Stimulated activated CD4-positive, alpha-beta T cell treated with anti-CD3 and anti-CD28 coated beads, Interleukin-4, amount 100 ng/mL, for 1 hour (primary cell): ENCODE measurements at places on chromosomes 2 and 18.

- no peak for DNase-seq
These were observed 162.6 kb downstream of the SS18 start for GRCh38 chr18:25927830-25928229.

- DNase-seq = no peak
These were observed 55.2 kb downstream of the ADCYAP1 start for GRCh38 chr18:959854-960253.

DNA sequence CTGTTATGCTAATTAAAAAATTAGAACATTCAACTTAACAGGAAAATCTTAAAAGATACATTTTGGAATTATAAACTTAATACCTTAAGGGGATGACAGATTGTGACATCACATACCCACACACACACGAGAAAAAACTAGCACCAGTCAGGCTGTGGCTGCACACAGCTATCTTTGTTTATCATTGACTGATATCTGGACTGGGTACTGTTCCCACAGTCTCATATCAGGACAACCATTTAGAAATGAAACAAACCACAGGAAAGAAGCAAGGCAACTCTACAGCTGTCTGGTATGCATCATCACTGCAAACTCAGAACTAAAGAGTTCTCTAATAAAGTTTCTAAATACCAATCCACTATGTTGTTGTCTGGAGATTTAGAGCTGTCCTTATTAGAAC lies 210.9 kb upstream of the SMAD7 start:
- peak; percentile 2 for DNase-seq

DNA sequence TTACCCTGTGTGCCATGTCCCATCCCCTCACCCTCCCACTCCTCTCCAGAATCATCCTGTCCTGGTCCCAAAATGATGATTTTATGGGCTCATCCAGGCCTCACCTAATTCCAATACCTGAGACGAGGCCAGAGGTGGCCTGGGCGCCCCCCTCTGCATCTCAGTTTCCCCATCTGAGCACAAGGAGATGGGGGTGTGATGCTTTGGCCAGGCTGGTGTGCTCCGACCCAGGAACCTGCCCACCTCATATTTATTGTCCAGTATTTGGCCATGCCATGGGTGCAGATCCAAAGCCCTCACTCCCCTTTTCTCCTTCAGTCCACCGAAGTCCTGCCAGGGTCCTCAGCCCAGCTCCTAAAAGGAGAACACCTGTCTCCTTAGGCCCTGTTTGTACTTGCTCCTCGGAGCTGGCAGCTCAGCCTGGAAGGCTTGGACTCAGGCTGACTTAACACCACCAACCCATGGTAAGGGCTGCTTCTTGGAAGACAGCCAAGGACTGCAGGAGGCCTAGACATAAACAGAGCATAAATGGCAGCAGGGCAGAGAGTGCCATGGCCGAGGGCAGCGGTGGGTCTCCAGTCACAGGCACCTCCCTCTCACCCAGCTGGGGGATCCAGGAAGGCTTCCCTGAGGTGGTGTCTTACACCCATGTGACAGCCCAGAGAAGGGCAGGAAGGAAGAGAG lies 3.6 kb downstream of the TEX51 start:
- DNase-seq = no peak

DNA sequence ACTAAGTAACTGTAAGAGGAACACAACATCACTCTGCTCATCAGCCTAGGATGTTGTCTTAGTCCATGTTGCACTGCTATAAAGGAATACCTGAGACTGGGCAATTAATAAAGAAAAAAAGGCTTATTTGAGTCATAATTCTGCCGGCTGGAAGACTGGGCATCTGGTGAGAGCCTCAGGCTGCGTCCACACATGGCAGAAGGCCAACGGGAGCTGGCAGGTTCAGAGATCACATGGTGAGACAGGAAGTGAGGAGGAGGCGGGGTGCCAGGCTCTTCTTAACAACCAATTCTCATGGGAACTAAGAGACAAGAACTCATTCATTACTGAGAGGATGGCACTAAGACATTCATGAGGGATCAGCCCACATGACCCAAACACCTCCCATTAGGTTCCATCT lies 46.8 kb downstream of the EPG5 start:
- DNase-seq = no peak

DNA sequence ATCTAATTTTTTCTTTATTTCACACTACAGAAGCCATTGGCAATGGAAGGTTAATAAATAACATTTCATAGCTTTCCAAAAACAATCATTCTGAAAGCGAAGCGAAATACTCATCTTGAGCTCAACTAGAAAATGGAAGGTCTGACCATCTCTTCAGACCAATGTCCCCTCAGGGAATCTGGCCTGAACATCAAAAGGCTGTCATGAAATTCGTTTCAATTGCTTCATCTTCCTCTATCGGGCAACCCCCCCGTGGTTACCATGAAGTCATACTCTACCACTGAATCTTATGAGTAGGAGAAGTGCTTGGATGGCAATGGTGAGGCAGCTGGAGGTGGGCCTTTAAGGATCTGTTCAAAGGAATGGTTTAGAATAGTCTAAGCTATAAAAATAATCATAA lies 22.9 kb upstream of the CYTIP start:
- DNase-seq = no peak

GRCh38 chr18:58195278-58195765 lies 151.3 kb downstream of the NEDD4L start:
- DNase-seq = peak; percentile 20

- DNase-seq = no peak
These were observed 128.2 kb downstream of the KCNH7 start for GRCh38 chr2:162710287-162710890.

- no peak for DNase-seq
These were observed 11.5 kb upstream of the KYNU start for GRCh38 chr2:142865924-142866323.

- DNase-seq = no peak
These were observed 74.0 kb upstream of the MSH6 start for GRCh38 chr2:47708801-47709499.

DNA sequence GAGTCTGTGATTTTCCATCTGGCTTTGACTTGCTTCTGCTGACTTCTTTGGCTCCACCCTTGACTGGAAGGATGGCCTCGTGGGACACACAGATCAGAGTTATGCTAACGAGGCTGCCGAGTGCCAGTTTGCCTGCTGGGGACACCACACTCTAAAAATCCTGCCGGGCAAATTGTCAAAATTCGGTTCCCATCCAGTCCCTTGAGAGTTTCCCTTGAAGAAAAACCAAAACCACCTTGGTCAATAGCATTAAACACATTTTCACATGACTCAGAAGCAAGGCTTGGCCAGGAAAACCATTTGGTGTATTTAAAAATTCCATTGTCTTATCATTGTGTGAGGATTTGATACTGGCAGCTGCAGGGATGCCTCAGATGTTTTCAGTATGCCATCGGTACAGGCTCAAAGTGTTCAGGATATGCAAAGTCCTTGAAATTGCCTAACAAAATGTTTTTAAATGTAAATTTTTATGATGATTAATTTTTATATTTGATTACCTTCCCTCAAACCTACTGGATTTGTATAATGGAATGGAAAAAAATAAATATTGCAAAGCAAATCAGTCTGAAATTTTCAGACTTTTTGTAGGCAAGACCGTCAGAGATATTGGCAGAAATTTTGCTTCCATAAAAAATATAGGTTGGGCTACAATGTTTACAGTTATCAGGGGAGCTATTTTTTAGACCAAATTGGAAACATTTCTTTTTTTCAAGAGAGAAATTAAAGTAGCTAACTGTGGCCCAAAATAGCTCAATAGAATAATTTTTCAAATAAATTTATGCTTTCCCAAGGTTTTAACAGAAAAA lies 41.6 kb downstream of the KCNE4 start:
- no peak for DNase-seq

DNA sequence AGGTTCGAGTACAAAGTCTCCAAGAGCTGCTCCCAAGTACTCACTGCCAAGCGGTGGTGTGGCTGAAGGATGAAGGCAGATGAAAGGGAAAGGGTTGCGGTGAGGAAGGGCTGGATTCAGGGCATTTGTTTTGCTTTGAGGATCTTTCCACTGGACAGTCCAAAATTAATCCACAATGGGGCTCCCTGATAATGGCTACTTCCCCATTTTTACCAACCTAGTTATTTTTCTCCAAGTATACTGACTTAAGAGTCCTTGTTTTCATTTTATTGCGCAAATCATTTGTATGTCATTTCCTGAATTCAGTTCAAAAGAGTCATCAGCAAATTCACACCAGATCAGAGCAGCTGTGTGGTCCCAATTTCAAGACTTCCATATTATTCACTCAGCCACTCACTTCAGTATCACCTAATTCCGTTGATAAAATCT lies 464 bp upstream of the SESTD1 start:
- no peak for DNase-seq

DNA sequence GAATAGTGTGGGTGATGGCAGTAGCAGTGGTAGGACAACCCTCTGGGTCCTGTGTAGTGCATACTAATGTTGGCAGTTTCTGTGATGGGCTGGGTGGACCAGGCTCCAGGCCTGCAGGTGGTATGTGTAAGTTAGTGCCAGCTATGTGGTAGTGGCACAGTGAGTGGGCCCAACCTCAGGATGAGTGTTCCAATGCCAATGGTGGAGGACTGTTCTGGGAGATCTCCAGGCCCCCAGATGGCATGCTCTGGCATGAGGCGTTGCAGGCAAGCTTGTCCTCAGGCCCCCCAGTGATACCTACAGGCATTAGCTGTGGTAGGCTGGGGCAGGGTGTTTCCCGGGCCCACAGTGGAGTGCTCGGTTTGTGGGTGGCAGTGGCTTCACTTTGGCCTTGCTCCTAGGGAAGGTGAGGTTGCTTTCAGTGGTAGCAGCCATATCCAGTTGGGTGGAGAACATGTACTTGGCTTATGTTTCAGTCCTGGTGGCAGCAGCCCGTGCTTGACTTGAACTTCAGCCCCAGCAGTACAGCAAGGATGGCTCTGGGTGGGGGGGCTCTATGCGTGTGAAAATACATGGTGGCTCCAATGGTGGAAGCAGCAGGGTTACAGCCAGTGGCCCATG lies 32.4 kb downstream of the TEX51 start:
- no peak for DNase-seq

- no peak for DNase-seq
These were observed 71.5 kb upstream of the HNMT start for GRCh38 chr2:137892739-137893138.

DNA sequence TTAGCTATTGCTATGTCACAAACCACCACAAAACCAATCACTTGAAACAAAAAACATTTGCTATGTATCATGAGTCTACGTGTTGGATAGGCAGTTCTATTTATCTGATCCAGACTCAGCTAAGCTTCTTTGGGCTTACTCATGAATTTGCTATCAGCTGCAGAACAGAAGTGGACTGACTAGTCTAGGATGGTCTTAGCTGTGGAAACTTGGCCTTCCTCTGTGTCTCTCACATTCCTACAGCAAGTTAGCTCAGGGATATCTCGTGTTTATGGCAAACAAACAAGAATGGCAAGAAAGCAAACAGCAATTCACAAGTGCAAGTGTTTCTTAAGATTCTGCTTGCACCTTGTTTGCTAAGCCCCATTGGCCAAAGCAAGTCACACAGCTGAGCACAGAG lies 288.0 kb upstream of the TNP1 start:
- no peak for DNase-seq

DNA sequence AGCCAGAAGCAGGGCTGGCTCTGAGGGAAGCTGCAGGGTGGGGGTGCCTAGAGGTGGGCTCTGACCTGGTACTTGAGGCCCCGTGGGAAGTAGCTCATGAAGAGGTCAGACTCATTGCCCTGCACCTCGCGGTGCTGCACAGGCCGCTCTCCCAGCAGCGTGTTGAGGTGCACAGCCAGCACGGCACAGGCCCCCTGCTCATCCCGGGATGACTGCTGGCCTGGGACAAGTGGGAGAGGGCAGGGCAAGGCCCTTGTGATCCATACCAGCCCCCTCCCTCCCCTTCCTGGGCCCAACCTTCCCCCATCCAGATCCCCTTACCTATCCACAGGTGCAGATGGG lies 8.7 kb downstream of the CAPG start:
- no peak for DNase-seq

DNA sequence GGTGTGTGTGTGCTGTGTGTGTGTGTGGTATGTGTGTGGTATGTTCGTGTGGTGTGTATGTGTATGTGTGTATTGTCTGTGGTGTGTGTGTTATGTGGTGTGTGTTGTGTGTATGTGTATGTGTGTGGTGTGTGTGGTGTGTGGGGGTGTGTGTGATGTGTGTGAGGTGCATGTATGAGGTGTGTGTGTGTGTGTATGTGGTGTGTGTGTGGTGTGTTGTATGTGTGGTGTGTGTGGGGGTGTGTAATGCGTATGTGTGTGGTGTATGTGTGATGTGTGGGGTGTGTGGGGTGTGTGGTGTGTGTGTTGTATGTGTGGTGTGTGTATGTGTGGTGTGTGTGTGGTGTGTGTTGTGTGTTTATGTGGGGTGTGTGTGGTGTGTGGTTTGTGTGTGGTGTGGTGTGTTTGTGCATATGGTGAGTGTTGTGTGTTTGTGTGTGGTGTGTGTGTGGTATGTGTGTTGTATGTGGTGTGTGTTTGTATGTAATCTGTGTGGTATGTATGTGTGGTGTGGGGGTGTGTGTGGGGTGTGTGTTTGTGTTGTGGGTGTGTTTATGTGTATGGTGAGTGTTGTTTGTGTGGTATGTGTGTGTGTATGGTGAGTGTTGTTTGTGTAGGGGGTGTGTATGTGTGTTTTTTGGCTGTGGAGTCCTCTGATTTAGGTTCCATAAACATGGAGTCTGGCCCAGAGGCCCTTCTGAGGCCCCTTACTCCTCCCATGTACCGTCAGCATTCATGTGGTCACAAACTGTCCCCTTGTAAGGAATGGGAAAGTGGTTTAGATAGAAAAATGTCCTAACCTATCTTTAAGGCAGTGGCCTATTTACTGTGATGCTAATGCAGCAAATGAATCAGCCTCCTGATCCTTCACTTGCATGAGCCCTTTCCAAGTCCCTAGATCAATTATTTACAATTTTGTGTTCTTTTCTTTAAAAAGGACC lies 116.0 kb downstream of the ALPK2 start:
- DNase-seq = no peak

DNA sequence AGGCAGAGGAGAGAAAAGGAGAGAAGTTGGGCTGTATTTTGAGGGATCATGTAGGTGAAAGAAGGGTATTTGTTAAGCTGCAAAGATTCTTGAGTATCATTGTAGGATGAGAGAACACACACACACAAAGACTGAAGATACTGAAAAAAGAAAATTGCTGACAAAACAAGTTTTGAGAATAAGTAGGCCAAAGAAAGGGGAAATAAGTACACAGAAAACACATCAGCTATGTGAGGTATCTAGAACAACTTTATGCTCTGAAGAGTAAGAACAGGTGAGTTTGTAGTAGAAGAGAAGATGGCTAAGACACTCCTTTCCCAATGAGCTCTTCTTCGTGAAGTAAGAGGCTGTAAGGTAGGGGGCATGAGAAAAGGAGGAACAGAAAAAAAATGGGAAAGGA lies 28.2 kb downstream of the METTL8 start:
- DNase-seq = no peak

DNA sequence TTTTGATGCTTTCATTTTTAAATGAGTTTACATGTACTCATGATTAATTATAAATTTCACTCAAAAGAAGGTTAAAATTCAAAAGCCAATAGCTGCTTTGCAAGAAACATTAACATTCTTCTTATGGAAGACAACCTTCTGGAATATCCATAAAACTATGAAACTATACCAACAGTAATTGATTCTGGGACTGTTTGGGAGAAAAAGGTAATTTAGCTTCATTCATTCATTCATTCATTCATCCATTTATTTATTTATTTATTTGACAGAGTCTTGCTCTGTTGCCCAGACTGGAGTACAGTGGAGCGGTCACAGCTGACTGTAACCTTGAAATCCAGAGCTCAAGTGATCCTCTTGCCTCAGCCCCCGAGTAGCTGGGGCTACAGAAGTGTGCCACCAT lies 110.3 kb downstream of the NBAS start:
- DNase-seq = no peak

- no peak for DNase-seq
These were observed 510.7 kb downstream of the RIT2 start for GRCh38 chr18:42604820-42605219.

- DNase-seq = no peak
These were observed 11.0 kb downstream of the NFATC1 start for GRCh38 chr18:79406708-79407107.
